Caudate nucleus (tissue), 63 donors: ENCODE measurements at places on chromosomes 7 and 10.
A peak's percentile ranks its signal among the peaks of the same experiment; 100 is the strongest.

- no peak for DNase-seq
These were observed 60.2 kb downstream of the MAD1L1 start for GRCh38 chr7:2172311-2173188.

DNA sequence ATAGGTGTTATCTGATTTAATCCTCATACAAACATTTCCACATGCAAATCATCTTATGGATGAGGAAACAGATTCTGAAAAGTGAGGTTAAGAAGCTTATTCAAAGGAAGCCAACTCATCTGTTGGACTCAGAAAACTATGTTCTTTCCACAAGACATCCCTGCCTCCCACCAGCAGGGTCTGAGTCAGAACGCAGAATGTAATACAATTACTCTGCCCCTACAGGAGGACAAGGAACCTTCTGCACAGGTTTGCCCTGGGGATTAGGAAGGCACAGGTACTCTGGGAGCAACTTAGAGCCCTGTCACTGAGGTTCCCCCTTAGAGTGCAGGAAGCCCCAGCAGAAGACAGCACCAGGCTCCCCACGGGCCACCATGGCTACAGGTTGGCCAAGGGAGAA is 255.7 kb downstream of the TNS3 start:
- DNase-seq, result no peak

GRCh38 chr10:110077436-110078130 is 69.8 kb downstream of the ADD3 start:
- DNase-seq, result peak; percentile 54

GRCh38 chr7:103813970-103814369 is 175.5 kb downstream of the RELN start:
- DNase-seq, result no peak

GRCh38 chr10:33460505-33461294 is 126.2 kb upstream of the NRP1 start:
- peak; percentile 48 for DNase-seq

GRCh38 chr7:157731126-157731525 is 394.3 kb downstream of the DNAJB6 start:
- no peak for DNase-seq

GRCh38 chr7:2299131-2299829 is 15.0 kb downstream of the SNX8 start:
- no peak for DNase-seq

DNA sequence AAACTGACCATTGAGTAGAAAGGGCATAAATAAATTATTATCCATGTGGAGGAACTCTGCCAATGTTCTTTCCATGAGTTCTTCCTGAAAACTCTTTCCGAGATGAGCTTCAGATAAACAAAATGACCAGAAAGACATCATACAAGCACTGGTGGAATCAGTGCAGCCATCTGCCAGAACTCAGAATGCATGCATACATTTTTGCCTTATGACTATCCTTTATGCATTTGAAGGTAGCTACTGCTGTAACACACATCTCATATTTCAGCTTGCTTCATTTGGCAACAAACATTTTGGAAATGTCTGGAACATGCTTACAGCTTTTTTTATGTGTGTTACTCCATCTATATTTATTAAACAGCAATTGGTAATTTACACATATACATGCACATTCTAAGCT is 448.9 kb downstream of the PLXDC2 start:
- no peak for DNase-seq

GRCh38 chr7:16644157-16644556 is 1.4 kb downstream of the ANKMY2 start:
- DNase-seq, result no peak

GRCh38 chr10:113736576-113736975 is 14.9 kb upstream of the PLEKHS1 start:
- no peak for DNase-seq
